ENCODE measurements at places on chromosomes 2 and 18. TPM values are rescaled to one million over a fixed set of nuclear protein-coding genes. Genes with fewer than 3 reads are reported as not detected.

VIT gene
- 4.0 TPM for polyA plus RNA-seq

CSRNP3 gene
- 0.38 TPM for polyA plus RNA-seq

GCG gene
- polyA plus RNA-seq: 0.10 TPM

TMEM37 gene
- polyA plus RNA-seq: 4.0 TPM

VWC2L gene
- polyA plus RNA-seq: not detected

APOB gene
- 0.02 TPM for polyA plus RNA-seq

ADNP2 gene
- polyA plus RNA-seq: 6.2 TPM

INHA gene
- 0.71 TPM for polyA plus RNA-seq

OR6B2 gene
- not detected for polyA plus RNA-seq

MC2R gene
- not detected for polyA plus RNA-seq

CFAP53 gene
- 0.33 TPM for polyA plus RNA-seq

FAM110C gene
- 23.2 TPM for polyA plus RNA-seq

DSG4 gene
- polyA plus RNA-seq: 0.01 TPM

MAP4K4 gene
- polyA plus RNA-seq: 19.6 TPM

KCNG2 gene
- polyA plus RNA-seq: not detected

LRRTM1 gene
- not detected for polyA plus RNA-seq

C1QL2 gene
- polyA plus RNA-seq: not detected

DIPK1C gene
- 0.02 TPM for polyA plus RNA-seq

CD207 gene
- polyA plus RNA-seq: 10.2 TPM

SP9 gene
- 0.04 TPM for polyA plus RNA-seq

RASGRP3 gene
- polyA plus RNA-seq: 0.71 TPM

MSTN gene
- 0.09 TPM for polyA plus RNA-seq

MYO1B gene
- 12.9 TPM for polyA plus RNA-seq

RUFY4 gene
- polyA plus RNA-seq: 0.28 TPM

CCDC121 gene
- polyA plus RNA-seq: 1.2 TPM

ZNF514 gene
- 11.6 TPM for polyA plus RNA-seq

OXER1 gene
- 0.48 TPM for polyA plus RNA-seq

CYP27C1 gene
- 1.4 TPM for polyA plus RNA-seq

PRSS56 gene
- not detected for polyA plus RNA-seq

FLACC1 gene
- polyA plus RNA-seq: 0.27 TPM

PLA2R1 gene
- polyA plus RNA-seq: 6.2 TPM

NEU2 gene
- not detected for polyA plus RNA-seq

DAPL1 gene
- 475 TPM for polyA plus RNA-seq

OTX1 gene
- polyA plus RNA-seq: 0.61 TPM

GCKR gene
- 4.0 TPM for polyA plus RNA-seq

SNTG2 gene
- 0.26 TPM for polyA plus RNA-seq

ANKRD12 gene
- 33.0 TPM for polyA plus RNA-seq

LHCGR gene
- polyA plus RNA-seq: 0.59 TPM

SGPP2 gene
- 5.5 TPM for polyA plus RNA-seq

EMILIN2 gene
- 2.0 TPM for polyA plus RNA-seq

UGT1A8 gene
- 2.8 TPM for polyA plus RNA-seq

UPP2 gene
- not detected for polyA plus RNA-seq

LIMS4 gene
- 0.93 TPM for polyA plus RNA-seq

ANTXR1 gene
- 5.0 TPM for polyA plus RNA-seq

MTA3 gene
- polyA plus RNA-seq: 55.3 TPM
